Activated CD4-positive, alpha-beta T cell treated with anti-CD3 and anti-CD28 coated beads, Interleukin-2, Interleukin-4, amounts not matched to agents 100 ng/mL and 50 ng/mL, durations not matched to agents 16 hours and 8 hours (primary cell): ENCODE measurements at places on chromosomes 4 and X.

DNA sequence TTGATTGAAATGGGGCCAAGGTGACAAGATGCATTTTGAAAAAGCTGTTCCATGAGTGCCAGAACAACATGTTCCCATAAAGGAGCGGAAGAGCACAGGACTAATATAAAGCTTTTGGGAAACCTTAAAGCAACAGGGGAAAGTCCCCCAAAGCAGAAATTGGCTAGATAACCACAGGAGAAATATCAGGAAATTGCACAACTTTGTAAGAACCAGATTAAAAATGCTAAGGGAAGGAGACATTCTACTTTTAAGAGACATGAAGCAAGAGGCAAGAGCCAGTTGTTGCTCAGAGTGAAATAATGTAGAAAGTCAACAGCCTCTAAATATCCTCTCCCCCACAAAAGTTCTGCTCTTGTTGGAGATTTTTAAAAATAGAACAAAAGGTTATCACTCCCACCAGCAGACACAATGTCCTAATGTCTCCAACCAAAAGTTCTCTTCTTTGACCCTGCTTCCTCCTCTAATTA is 85.2 kb upstream of the LNX1 start:
- no peak for DNase-seq

GRCh38 chr4:150345207-150345744 is 236.7 kb upstream of the MAB21L2 start:
- DNase-seq: no peak

GRCh38 chr4:74014332-74014731 is 15.9 kb upstream of the CXCL5 start:
- DNase-seq: no peak

- DNase-seq: no peak
Measured at GRCh38 chr4:105989485-105990242, 94.4 kb downstream of the NPNT start.

- DNase-seq: no peak
Measured at GRCh38 chrX:13764765-13765164, 30.2 kb downstream of the OFD1 start.

- DNase-seq: no peak
Measured at GRCh38 chrX:2577844-2578466, 77.2 kb upstream of the DHRSX start.

GRCh38 chr4:156738766-156739165 is 232.8 kb downstream of the PDGFC start:
- no peak for DNase-seq
